ENCODE measurements at places on chromosomes 6 and 20.

- DNase-seq, result no peak
These were observed 289.7 kb upstream of the ID4 start for GRCh38 chr6:19547507-19547906.

DNA sequence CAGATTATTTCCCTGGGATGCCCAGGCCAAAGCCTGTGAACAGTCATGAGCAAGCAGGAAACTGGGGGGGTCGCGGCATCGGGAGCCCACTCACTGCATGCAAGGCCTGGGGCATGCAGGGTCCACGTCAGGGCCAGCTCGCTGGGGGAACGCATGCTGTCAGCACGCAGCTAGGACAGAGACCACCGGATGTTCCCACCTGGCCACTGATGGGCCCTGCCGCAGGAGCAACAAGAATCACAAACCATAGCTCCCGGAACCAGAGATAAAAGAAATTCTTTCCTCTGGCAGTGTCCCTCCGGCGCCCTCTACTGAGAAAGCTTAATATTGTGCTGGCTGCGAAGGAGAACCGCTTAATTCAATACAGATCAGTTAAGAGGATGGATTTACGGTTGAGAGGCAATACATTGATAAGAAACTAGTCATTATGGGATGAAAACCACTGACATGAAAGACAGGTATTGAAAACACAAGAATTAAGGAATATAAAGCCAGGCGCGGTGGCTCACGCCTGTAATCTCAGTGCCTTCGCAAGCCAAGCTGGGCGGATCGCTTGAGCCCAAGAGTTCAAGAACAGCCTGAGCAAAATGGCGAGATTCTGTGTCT lies 32.6 kb downstream of the C6orf15 start:
- peak; percentile 51 for DNase-seq

GRCh38 chr20:17282501-17282900 lies 55.7 kb downstream of the PCSK2 start:
- no peak for DNase-seq

GRCh38 chr6:69835414-69836179 lies 30.8 kb upstream of the COL19A1 start:
- no peak for DNase-seq

- no peak for DNase-seq
These were observed 266.0 kb downstream of the SLC24A3 start for GRCh38 chr20:19478320-19478895.

GRCh38 chr6:2958331-2958711 lies 13.0 kb downstream of the SERPINB6 start:
- no peak for DNase-seq

DNA sequence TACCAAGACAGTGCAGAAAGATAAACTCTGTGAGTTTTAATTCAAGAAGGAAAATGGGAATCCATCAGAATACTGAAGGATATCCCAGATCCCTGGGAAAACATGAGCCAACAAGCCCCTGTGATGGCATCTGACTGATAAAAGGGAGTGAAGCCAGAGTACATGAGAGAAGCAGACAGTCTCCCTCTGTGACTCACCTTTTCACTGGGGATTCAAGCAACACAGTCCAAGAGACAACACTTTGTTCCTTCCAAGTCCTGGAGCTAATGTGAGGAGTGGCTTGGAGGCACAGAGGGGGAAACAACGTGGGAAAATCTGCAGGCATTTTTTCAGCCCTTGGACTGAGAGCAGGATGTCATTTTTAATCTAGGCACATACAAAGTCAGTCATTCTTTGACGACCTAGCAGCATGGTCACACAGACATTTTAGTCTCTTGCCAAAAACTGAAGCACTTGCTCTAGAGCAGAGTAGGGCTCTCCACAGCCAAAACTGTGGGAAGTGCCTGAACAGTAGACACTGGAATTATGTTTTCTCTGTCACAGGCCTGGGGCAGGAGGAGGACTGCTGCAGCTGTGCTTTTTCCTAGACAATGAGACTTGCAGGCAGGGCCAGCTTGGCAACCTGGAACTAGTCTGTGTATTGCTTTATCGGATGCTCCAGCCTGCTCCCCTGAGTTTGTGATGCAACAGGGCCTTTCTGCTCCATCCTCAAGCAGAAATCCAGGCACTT lies 465.0 kb upstream of the GJE1 start:
- no peak for DNase-seq

DNA sequence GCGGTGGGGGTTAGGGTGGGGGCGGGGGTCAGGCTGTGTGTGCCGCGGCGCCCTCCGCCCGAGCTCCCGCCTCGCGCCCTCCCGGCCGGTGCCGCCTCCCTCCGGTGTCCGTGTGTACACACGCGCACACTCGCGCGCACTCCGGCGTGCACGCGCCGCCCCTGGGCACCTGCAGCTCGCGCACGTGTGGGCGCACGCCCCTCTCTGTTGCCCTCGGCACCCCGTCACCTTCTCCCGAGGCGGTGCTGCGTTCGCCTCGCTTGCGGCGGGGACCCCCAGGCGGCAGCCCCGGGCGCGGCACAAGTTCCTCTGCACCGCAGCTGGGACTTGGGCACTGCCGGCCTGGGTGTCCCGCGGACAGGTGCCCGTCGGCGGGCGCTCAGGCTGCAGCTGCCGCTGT lies 525 bp downstream of the MACROD2 start:
- no peak for DNase-seq

DNA sequence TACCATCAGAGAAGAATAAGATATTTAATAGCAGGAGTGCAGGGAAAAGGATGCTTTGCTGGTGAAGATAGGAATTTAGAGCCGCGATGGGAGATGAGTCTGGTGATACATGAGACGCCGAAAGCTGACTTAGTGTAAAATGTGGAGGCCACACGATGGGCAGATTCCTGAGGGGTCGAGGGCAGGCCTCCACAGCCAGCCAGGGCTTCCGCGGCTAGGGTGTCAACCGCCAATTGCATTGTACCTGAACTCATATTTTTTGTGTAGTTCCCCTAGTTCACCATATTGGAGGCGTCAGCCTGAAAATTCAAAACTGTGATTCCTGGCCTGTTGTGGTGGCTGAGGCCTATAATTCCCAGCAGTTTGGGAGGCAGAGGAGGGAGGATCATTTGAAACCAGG lies 8.5 kb downstream of the ETV7 start:
- no peak for DNase-seq

DNA sequence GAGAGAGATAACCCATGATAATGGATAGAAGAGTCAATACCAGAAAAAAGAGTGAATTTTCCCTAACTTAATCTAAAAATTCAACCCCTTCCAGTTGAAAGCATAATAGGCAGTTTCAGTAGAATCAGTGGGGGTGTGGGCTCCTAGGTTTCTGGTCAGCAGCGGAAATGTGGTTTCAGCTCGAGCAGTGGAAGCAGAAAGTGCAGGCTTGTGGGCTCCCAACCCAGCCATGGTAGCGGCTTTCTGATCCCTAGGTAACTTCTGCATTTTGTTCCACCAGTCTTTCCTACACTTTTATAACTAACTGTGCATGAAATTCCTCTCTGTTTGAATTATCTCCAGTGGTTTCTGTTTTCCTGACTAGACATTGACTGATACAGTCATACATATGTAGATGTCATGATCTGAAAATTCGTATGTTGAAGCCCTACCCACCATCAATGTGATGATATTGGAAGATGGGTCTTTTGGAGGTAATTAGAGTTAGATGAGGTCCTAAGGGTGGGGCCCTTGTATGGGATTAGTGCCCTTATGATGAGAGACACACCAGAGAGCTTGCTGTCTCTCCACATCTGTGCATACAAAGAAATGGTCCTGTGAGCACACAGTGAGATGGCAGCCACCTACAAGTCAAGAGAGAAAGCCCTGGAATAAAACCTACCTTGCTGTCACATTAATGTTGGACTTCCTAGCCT lies 6.5 kb upstream of the DDO start:
- no peak for DNase-seq

DNA sequence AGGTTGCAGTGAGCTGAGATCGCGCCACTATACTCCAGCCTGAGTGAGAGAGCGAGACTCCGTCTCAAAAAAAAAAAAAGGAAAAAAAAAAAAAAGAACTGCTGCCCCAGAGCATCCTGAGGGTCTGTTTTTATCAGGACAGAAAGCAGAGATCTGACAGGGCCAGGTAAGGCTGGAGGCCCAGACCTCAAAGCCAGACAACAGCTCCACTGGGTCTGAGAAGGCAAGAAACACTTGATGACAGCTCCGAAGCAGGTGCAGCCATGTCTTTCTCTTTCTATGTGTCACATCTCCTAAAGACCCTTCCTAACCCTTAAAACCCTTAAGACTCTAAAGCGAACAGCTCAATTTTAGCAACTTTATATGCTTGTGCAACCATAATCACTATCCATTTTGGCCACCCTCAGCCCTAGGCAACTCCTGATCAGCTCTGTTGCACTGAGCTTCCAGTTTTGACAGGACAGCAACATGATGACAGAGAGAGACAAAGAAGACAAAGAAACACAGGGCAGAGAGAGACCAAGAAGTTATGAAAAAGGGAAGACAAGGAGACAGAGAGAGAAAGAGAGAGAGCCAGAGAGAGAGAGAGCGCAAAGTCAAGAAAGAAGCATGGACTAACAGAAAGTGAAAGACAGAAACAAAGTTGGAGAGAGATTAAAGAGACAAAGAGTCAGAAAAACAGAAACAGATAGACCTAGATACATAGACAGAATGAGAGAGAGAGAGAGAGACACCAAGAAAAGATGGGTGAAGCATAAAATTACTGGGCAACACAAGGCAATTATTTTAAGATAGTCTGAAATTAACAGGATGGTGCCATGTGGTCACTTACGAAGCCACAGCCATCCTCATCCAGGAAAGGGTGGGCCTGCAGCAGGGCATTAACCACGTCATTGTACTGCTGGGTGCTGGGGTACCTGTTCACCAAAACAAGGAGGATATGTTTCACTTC lies 39.2 kb downstream of the SAMD3 start:
- peak; percentile 4 for DNase-seq

DNA sequence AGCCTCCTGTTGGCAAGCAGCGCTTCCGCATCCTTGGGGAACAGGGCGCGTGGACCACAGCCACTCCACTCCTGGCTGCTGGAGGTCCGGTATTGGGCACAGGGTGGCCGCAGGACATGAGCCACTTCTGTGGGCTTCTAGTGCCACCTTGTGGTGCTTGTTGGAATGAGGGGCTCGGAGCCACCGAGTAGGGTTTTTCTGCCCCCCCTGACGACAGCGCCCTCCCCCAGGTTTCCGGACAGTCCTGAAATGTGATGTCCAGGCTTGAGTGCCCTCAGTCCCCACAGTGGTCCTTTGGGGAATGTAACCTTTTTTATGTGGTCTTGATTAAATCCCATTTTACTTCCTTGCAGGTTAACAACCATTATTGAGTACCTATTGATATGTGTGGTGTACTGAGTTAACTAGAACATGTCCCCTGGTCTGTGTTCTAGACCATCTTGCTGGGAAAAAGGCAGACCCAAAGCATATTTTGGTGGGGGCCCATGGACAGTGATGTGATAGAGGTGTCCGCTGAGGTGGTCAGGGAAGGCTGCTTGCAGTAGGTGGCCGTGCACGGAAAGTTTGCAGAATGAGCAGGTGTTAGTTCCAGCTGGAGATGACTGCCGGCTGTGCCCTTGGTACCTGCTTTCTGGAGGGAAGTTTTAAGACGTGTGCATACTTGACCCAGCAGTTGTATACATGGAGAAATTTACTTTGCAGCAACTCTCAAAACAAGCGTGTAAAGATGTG lies 70.0 kb downstream of the PTPN1 start:
- DNase-seq, result peak; percentile 32

DNA sequence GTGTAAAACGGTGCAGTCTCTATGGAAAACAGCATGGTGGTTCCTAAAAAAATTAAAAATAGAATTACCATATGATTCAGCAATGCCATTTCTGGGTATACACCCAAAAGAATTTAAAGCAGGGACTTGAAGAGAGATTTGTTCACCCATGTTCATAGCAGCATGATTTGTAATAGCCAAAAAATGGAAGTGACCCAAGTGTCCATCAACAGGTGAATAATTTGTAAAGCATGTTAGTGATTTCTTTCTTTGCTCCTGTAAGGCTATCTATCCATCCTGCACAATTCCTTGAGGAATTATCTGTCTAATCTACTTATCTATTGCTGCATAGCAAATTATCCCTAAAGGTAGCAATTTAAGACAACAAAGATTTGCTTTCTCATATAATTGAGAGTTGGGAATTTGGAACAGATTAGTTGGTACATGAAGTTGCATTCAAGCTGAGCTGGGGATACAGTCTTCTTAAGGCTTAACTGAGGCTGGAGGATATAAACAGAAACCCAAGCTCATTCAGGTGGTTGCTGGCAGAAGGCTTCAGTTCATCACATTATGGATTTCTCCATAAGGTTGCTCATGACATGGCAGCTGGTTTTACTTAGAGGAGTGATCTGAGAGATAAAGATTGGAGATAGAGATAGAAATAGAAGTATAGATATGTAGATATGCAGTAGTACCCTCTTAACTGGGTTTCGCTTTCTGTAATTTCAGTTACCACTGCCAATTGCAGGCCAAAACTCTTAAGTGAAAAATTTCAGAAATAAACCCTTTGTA lies 62.0 kb downstream of the IL22RA2 start:
- DNase-seq, result no peak

GRCh38 chr6:43298565-43299337 lies 691 bp downstream of the SLC22A7 start:
- DNase-seq, result no peak

GRCh38 chr6:36120539-36120938 lies 9.8 kb upstream of the MAPK13 start:
- DNase-seq, result peak; percentile 37

GRCh38 chr6:52596371-52597028 lies 19.6 kb upstream of the TRAM2 start:
- DNase-seq, result no peak

- no peak for DNase-seq
These were observed 41.0 kb downstream of the TMEM242 start for GRCh38 chr6:157282284-157282683.

DNA sequence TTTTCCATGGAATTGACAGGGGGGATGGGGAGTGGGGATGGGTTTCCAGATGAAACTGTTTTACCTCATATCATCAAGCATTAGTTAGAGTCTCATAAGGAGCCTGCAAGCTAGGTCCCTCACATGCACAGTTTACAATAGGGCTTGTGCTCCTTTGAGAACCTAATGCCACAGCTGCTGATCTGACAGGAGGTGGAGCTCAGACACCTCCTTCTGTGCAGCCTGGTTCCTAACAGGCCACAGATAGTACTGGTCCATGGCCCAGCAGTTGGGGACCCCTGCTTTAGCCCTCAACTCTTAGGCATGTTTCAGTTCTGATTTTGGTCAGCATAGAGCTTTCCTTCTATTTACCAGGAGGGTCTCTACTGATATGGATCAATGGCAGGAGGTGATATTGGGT lies 251.6 kb downstream of the LAMA2 start:
- no peak for DNase-seq

GRCh38 chr6:25652007-25652515 lies at the start of gene SCGN:
TSS of gene SCGN (plus strand) at chr6:25652215. CDS start at chr6:25652404, 189 bp downstream.
- DNase-seq, result peak; percentile 13

- no peak for DNase-seq
These were observed 49.8 kb downstream of the EDN1 start for GRCh38 chr6:12339808-12340487.
